ENCODE measurements at places on chromosomes 7 and 10.

- DNase-seq = no peak
These were observed 141.4 kb downstream of the ICA1 start for GRCh38 chr7:8120390-8121058.

DNA sequence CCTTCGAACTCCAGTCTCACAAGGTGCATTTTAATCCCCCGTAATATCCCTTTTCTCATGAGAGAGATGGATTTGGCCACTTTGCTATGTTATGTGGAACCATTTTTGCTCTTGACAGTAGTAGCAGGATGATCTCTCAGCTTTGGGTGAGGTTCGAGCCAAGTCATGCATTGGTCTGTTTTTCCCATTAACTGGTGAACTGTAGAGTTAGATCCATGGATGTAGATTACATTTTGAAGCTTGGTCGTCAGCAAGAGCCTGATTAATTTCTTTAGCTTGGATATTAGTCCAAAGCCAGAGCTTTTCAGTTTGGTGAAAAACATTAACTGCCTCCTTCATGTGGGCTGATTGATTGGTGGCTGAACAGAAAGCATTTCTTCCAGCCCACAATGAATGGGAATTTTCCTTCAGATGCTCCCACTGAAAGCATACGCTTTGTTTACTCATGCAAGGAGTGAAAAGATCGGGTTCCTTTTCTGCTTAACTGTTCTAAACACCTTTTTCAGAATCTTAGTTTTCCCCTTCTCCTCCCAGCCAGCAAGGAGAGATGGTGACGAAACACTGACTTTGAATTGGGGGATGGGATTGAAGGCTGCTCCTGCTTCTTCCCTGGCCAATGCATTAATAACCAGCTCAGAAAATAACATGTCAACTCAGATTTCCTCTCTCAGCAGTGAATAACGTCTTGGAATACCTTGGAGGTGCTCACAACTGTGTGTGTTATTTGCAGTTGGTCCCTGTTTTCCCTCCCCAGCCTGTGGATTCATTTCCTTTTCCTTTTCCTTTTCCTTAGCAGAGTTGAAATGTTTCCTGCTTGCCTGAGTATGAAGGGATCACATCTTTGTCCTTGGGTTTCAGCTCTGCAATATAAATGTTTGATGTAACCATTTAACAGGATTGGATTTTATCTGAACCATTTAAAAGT lies 351.8 kb upstream of the FZD8 start:
- no peak for DNase-seq

DNA sequence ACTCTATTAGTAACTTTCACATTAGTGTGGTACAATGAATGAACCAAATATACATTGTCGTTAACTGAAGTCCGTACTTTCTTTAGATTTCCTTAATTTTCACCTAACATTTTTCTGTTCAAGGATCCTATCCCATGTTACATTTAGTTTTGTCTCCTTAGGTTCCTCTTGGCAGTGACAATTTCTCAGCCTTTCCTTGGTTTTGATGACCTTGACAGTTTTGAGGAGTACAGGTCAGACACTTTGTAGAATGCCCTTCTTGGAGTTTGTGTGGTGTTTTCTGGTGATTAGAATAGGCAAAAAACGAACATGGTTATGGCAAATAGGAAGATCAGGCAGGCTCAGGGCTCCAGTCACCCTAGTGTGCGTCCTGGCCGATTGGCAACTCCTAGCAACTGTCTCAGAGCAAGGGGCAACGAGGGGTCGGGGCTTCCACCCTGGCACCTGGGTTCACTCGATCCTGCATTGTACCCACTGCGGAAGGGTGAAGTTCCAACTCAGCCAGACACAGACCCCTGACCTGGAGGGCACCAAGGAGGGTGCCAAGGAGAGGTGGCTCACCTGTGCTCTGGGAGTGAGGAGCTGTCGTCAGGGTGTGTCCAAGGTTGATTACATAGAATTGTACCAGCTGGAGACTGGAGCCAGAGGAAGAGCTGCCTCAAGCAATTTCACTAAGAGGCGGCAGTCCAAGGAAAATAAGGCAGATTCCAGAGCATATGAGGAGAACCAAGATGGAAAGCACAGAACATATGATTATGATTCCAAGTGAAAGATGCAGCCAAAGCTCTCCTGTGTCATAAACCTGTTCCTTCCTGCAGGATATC lies 37.5 kb downstream of the PAPSS2 start:
- DNase-seq = no peak

- DNase-seq = no peak
These were observed 2.5 kb upstream of the KCNH2 start for GRCh38 chr7:150980663-150981062.

GRCh38 chr7:13904007-13904406 lies 85.5 kb downstream of the ETV1 start:
- peak; percentile 68 for DNase-seq

- peak; percentile 67 for DNase-seq
These were observed 245.5 kb downstream of the DYNC1I1 start for GRCh38 chr7:96017877-96018276.

DNA sequence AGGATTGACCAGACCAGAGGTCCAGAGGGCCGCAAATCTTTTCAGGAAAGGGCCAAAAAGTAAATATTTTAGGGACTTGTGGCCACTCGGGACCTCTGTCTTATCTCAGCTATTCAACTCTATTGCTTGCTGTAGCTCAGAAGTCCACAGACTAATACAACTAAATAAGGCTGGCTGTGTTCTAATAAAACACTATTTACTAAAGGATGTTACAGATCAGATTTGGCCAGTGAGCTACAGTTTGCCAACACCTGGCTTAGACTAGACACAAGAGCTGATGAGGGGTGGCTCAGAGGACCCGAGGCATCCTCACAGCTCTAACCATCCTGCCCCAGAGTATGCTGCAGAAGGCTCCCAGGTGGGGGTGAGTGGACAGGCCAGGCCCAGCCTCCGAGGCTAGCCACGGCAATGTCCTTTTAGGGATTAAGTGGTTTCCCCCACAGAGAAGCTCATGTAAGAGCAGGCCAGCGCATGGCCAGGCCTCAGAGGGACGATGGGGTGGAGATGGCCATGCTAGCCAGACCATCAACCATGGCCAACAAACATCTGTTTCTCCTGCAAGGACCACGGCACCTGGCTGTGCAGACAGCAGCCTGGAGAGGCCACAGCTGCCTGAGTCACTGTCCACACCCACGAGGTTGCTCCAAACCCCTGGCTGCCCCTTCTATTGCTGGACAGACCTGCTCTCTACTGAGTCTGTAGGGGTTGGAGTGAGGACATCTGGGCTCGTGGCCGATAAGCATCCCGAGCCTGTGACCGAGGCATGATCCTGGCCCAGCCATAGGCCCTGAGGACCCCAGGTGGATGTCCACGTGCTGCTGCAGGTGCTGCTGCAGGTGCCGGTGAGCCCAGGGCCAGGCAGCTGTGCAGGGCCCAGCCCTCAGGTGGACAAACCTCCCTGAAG lies 76.5 kb downstream of the AFAP1L2 start:
- DNase-seq = no peak

GRCh38 chr7:108592646-108593201 lies 23.1 kb downstream of the DNAJB9 start:
- DNase-seq = peak; percentile 47

- DNase-seq = no peak
These were observed 13.2 kb upstream of the CAMK2B start for GRCh38 chr7:44338600-44338999.

DNA sequence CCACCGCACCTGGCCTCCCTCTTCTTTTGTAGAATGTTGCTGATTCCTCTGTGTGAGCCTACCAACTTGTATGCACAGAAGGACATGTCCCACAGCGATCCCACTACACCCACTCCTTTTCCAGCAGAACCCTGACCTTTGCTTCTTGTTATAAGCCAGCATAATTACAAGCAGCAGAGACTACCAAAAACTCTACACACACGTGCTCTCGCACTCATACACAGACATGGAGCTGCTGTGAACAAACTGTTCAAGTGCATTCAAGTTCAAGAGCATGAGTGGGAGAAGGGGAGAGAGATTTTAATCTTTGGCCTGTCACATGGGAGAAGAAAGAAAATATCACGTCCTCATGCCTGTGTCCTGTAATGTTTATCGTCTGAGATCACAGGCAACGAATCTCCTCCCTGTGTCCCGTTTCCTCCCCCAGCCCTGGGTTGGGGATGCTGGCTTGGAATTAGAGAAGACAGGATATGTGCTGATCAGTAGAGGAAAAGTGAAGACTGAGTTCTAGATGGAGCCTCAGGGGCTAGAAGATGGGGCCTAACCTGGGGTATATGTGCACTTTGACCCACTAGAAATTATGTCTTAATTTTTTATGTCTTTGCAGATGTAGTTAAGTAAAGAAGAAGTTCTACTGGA lies 79.6 kb downstream of the NHLRC2 start:
- DNase-seq = no peak

GRCh38 chr10:69089638-69090599 lies 2.0 kb downstream of the SRGN start:
- no peak for DNase-seq

- DNase-seq = no peak
These were observed 138.8 kb downstream of the SFMBT2 start for GRCh38 chr10:7272008-7272407.

- no peak for DNase-seq
These were observed 574.5 kb downstream of the SUGCT start for GRCh38 chr7:40709062-40709964.

- DNase-seq = no peak
These were observed 314.9 kb downstream of the LRMDA start for GRCh38 chr10:75746356-75746755.

- no peak for DNase-seq
These were observed 32.5 kb upstream of the TMEM273 start for GRCh38 chr10:49220679-49221078.

DNA sequence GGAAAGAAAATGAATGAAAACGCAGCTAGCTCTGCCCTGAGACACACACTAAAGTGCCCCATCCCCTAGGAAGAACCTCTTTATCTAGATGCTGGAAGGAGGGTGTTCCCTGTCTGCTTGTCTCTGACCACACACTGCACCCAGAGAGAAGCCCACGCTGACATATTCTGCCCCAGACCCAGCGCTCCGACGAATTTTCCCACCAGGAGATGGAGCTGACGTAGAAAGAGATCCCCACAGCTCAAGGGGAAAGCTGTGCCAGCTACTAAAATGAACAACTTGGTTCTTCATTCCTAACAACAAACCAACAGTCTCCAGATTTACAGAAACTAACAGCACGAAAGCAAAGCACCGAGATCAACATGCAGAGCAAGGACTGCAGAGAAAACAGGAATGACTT lies 73.3 kb downstream of the KIAA1549 start:
- no peak for DNase-seq

GRCh38 chr7:50565977-50566376 lies 772 bp upstream of the DDC start:
- DNase-seq = no peak

GRCh38 chr10:47404446-47404845 lies 20.4 kb upstream of the ZNF488 start:
- DNase-seq = no peak

DNA sequence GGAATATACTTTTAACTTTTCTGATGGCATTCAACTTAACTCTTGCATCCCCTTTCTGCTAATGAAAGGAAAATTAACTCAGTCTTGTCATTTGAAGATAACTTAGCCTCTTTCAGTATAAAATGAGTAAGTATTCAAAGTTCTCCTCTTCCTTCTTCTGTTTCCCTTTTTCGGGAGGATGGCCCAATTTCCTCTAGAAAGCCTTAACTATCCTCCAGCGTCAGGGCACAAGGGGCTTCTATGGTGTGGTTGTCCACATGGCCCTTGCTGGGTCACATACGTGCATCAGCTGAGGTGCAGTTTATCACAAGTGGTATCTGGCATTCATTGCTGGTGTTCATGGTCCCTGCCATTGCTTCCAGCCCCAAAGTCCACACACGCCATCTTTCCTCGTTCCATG lies 17.8 kb upstream of the GSAP start:
- DNase-seq = no peak

DNA sequence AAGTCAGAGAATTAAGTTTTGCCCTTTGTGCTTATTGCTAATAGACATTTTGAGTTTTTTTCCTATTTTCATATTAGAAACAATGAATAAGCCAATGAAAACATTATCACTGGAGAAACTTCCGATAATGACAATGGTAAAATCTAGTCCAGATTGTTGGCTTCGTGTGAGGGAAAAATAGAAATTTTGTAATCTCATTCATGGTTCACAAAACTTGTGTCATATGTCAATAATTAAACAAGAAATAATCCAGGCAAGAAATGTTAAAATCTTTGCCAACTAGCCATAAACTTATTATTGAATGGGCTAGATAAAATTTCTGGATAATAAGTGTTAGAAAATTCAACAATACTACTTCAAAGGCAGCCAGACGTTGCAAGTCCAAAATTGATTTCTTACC lies 36.6 kb downstream of the RNLS start:
- no peak for DNase-seq

DNA sequence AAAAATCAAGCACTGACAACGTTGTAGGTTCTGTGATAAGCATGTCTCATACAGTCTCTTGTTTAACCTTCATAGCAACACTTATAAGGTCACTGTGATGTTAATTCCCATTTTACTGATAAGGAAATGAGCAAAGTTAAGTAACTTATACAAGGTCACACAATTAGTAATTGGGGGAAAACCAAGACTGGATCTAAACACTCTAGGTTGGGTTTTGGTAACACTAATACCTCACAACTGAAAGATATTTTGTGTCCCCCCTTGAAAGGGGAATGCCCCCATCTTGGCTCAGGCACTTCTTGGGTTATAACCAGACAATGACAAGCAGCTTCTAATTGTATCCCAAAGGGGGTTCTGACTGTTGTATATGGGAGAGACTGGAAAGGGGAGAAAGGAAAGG lies 36.0 kb upstream of the ABCB4 start:
- DNase-seq = no peak

DNA sequence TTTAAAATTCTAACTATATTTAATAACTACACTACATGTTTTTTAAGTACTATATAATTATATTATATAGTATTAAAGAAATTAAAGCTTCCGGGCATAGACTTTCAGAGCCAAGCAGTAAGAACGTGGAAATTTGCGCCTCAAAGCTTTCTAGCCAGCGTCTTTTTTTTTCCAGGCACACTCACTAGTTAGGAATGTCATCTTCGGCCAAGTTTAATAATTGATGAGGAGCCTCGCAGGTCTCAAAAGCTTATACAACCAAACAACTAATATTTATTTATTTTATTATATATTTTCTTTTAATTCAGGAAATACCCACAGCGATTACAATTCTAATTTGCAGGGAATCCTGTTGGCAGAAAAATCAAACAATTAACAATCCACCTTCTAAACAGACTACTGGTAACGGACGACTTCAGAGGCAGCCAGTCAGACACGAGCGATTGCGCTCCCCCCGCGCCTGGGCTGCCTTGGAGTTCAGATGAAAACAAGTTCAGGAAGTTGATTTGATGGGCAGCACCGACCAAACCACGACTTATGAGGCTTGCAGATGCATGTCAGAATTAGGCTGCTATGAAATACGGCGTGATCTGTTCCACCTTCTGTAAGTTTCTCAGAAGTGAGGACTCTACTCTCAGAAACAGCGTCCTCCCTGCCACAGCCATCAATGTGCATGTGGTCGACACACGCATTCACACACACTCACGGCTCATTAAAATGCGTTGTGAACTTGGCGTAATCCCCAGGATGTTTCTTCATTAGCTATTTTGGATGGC lies 431.8 kb upstream of the MGMT start:
- no peak for DNase-seq

GRCh38 chr7:50828116-50828515 lies 45.4 kb upstream of the GRB10 start:
- DNase-seq = no peak

- DNase-seq = no peak
These were observed 620 bp downstream of the SLK start for GRCh38 chr10:103967448-103968071.

All from DMS153 (cell line).